ENCODE measurements at places on chromosomes 11 and 22.

- DNase-seq: no peak
These were observed 291.8 kb downstream of the SBF2 start for GRCh38 chr11:10002221-10002620.

DNA sequence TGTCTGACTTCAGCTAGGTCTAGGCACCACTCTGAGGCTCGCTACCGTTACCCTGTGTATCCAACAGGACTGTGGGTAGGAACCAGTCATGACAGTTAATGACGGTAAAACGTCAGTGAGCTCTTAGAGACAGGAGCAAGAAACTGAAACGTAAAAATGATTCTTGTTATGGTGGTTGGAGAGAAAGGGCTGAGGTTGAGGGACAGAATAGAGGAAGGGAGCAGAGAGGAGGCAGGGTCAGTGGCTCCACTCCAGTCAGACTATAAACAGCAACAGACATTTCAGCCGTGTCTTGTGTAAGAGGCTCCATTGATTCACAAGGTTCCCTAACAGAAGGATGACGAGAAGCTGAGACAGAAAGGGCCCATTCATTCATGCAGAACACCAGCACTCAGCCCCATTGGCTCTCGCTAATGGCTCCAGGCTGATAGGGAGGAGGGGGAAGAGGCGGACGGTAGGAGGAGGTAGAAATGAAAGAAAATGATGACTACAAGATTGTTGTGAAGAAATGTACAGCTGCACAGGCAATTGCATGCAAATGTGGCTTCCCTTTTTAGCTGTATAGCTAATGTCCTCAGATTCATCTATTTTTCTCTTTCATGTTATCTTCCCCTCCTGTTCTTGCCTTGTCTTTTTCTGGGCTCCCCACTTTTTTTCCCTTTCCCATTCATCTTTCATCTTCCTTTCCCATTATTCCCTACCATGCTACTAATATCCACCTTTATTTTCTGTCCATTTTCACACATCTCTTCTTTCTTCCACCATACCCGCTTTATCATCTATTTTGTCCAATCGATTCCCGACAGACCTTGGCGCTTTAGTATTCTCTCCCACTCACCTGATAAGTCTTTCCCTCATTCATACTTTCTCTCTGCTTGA, 34.3 kb downstream of the ETS1 start:
- no peak for DNase-seq

DNA sequence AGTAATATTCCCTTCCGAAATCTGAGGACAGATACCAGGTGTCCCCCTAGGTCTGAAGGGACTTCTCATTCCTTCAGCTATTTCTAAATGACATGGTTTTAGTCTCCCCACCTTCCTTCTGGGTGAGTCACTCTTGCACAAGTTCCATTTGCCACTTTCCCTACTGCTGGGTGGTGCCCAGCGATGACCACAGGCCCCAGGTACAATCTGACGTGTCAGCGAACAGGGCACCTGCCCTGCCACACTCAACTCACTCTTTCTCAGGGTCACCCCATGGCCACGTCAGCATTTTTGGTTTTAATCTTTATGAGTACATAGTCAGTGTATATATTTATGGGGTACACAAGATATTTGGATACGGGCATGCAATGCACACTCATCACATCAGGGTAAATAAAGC, 17.2 kb downstream of the POU2AF1 start:
- DNase-seq: no peak

GRCh38 chr11:111331711-111332479, 33.5 kb downstream of the POU2AF3 start:
- no peak for DNase-seq

DNA sequence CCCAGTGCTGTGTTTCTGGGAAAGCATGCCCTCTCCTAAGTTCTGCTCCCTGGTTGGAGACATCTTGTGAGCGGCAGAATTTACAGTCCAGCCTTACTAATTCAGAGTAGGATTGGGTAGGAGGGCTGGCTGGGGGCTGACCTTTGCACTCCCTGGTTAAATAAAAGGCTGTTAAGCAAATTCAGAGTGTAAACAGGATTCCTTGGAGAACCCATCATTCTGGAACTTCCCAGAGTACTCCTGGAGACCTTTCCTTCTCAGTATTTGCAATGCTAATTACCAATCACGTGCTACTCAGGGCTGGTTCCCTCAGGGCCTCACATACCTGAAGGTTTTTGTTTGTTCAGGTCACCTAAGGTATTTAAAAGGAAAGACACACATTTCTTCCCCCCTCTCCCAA, 340.2 kb downstream of the TBC1D22A start:
- DNase-seq: no peak
